ENCODE measurements at places on chromosomes 1 and 21.

DNA sequence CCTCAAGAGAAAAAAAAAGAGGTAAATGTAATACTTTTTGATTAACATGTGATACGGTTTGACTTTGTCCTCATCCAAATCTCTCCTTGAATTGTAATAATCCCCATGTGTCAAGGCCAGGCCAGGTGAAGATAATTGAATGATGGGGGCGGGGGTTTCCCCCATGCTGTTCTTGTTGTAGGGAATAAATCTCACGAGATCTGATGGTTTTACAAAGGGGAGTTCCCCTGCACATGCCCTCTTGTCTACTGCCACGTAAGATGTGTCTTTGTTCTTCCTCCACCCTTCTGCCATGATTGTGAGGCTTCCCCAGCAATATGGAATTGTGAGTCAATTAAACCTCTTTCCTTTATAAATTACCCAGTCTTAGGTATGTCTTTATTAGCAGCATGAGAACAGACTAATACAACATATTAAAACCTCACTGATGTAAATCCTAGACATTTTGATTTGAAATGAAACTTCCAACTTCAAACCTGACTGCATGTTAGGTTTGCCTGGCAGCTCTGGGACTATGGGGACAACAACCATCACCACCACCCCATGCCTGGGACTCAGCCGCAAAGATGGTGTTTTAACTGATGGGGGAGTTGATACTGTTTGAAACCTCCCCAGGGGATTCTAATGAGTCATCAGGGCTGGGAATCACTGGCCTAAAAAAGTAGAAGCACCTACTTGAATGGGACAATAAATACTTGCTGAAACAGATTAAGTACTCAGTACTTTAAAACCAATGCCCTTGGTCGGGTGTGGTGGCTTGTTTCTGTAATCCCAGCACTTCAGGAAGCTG is 32.8 kb upstream of the BACH1 start:
- DNase-seq, result no peak

DNA sequence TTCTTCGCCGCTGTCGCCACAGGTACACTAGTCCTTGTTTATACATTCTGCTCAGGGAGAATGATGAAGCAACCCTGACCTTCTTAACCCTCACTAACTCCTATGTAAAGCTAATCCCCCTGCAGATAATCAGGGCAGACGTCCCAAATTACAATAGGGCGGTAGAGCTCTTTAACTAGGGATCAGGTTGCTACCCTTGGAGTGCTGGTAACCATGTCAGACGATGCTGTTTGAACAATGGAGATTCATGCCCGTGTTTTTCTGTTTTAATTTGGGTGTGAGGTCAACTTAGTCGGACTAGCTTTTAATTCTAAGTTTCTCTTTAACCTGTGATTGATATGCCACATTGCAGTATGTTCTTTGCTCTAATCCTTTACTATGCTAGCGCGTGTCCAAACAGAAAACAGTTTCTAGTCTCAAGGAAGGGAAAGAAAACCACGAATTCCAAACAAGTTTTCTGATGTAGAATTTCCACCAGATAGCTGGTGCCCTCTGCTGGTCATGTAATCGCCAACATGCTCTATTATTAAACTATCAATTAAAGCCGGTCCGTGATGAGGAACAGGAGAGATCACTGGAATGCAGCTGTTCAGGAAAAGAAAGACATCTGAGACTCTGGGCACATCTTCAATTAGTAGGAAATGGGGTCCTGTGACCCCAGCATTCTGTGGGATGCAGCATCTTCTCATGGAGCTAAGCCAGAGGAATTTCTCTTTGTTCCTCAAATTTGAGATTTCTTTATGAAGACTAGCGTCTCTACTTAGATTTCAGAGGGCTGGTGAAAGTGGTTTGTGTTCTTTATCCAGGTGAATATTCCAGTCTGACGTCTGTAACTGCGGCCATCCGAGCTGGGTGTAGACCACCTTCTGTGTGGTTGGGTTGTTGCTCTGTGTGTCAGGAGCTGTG is 18.3 kb upstream of the VAMP3 start:
- no peak for DNase-seq

DNA sequence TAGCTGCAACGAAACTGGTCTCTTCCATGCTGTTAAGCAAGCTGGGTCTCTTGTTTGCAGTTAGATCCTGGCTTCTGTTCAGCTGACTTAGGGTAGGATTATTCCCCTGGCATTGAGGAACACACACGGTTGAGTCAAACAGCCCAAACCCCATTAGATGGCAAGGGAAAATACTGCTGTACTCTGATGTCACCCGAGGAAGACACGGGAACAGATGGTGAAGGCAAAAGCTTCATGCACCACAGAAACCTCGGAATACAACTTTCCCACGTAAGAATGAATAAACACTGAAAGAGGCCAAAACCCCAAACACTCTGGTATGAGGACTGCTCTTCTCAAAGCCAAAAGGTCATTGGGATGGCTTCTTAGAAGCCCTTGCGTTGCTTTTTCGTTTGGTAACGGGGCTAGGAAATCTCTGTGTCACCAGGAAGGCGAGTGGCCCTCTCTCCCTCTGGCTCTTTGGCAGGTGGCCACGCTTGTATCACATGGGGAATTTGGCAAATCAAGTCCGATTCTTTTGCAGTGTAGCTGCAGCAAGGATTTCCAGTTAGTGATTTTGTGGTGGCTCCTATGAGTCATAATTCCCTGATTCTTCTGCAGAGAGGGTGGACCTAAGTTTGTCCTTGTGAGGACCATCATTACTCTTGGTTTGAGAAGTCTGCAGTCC is 16.7 kb upstream of the LYST start:
- no peak for DNase-seq

- DNase-seq, result no peak
These were observed 43.5 kb upstream of the MCOLN3 start for GRCh38 chr1:85091671-85092280.

- no peak for DNase-seq
These were observed 131.2 kb downstream of the SLC45A1 start for GRCh38 chr1:8448911-8449661.

DNA sequence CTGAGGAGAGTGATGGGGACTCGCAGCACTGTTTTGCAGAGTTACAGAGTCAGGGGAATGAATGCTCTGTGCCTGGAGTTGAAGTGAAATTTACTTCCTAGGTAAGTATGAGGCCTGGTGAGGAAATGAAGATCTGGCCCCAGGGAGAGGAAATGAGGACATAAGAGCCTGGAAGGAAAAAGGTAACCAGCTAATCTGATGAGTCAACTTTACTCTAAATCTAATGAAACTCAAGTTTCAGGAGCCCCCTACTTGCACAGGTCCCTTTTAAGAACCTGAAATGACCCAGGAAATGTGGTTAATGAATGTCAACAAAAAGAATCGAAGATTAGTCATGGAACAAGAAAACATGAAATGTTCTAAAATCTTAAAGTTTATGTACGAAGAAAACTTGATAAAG is 599.0 kb downstream of the AGBL4 start:
- no peak for DNase-seq

GRCh38 chr1:150141452-150141851 is 8.3 kb upstream of the PLEKHO1 start:
- DNase-seq, result no peak

- DNase-seq, result no peak
These were observed 25.7 kb downstream of the ANGPTL7 start for GRCh38 chr1:11214698-11215380.
